GM12864 (cell line): ENCODE measurements at places on chromosomes 5 and 9.

GRCh38 chr5:138514021-138514420 lies 29.0 kb downstream of the ETF1 start:
- no peak for DNase-seq

DNA sequence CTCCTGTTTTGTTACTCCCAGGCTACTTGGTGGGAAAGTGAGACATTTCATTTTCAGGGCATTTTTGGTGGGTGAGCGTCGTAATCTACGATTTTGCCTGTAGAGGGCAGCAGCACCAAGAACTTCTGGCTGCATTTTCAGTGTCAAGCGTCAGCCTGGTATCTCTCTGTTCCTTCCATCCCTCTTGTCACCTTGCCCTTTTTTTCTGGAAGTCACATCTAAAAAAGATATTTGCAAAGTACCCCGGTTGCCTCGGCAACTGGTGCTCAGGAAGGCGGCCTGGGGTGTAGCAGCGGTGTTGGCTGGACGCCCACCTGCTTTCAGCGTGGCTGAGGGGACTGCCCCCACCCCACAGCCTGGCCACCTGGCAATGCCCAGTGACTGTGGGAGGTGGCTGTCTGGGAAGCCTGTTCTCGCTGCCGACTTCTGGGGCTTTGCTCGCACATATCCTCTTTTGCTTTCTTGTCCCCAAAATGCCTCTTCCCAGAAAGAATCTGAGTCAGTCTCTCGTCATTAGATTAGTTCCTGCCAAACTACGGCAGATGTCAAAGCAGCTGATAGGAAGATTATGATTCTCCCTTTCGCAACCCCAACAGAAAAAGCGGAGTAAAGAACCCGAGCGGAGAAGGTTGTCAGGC lies 84.5 kb downstream of the ACER2 start:
- no peak for DNase-seq

DNA sequence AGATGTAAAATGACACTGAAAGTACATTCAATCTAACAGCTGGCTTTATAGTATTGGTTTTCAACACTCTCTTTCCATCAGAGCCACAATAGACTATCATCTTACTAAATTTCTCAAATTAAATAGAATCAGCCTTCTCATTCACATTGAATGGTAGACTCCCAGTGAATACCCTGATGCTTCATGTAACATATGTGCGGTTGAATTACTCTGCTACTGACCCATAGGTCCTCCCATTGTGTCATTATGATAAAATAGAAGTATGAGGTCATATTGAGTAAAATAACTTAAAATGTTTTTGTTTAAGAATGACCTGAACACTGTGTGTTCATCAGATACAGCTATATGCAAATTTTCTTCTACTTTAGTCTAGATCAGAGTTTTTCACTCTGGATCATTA lies 75.9 kb upstream of the ADAMTSL1 start:
- DNase-seq = no peak

GRCh38 chr9:84738353-84738752 lies 68.8 kb downstream of the NTRK2 start:
- DNase-seq = no peak

DNA sequence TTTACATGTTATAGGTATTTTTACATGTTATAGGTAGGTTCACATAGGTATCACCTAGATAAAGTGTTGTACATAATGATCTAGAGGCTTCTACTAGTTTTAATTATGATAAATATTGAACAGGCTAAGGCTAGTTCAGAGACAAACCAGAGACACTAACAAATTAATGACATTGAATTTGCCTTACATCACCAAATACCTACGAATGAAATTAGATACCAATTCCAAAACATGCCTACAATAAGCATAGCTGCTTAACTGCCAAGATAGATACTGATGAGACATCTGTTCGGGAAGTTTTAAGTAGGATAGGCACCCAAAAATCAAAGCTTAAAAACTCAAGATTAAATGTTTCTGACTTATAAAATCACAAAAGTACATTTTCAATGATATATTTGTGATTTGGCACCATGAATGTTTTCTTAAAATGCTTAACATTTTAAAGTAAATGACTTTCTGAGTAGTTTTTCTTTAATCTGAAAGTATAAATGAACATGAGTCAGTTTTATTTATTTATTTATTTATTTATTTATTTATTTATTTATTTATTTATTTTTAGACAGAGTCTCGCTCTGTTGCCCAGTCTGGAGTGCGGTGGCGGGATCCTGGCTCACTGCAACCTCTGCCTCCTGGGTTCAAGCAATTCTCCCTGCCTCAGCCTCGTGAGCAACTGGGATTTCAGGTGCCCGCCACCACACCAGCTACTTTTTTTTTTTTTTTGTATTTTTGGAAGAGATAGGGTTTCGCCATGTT lies 703.1 kb upstream of the ARRDC3 start:
- no peak for DNase-seq

DNA sequence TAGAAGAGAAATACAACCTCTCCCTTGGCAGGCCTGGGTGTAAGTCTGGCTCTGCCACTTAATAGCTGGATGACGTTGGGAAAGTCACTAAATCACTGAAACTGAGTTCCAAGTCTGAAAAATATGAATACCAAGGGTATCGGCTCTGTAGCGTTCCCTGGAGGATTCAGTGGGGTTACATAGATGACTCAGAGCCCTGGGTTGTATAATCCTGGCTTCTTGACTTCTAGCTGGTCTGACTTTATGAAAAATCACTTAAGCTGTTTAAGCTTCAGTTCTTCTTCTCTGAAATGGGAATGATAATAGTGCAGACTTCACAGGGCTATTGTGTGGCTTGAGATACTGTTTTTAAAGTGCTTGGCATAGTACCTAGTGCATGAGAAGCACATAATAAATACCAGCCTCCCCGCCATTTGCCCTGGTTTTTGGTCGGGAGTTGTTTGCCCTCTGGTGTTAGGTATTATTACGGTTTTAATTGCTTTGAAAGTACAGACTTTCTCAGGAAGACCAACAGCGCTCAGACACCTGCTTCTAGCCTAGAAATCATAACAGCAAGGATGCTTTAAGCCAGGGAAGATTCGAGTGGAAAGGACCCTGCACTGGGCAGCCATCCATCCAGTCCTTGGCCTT lies 43.0 kb downstream of the CYFIP2 start:
- DNase-seq = no peak

- no peak for DNase-seq
Measured at GRCh38 chr9:93392974-93393373, 58.5 kb upstream of the FAM120A start.

DNA sequence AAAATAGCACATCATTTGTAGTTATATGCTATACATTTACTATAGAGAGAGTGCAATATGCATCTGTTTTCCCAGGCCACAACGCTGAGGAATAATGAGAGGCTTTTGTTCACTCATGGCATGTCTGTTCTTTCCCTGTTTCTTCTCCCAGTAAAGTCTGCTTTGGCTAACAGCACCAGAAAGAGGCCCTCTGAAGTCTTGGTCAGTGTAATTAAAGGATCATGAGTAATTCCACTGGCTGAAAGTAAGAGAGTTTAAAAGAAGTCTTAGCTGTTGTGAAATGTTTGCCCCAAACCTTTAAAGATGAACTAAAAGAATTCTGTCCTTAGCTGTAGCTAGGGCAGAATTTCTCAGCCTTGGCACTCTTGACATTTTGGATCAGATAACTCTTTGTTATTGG lies 228.8 kb downstream of the TLE4 start:
- DNase-seq = no peak

GRCh38 chr5:132277971-132278853 lies 16.0 kb upstream of the SLC22A4 start:
- DNase-seq = no peak

DNA sequence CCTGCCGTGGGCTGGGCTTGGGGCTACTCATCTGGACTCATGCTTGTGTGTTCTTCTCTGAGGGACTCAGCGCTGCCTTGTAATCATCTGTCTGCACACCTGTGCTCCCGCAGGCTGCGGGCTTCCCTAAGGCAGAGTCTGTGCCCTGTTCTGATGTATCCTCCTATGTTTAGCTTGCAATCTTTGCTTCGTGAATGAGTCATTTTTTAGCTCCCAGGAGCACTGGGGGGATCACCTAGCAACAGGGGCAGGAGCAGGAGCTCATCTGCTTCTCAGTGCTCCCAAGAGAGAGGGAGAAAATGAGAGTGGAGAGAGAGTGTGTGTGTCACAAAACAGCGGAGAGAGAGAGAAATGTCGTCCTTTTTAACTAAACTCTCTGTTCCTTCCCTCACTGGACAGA lies 202.4 kb upstream of the ZNF618 start:
- no peak for DNase-seq

DNA sequence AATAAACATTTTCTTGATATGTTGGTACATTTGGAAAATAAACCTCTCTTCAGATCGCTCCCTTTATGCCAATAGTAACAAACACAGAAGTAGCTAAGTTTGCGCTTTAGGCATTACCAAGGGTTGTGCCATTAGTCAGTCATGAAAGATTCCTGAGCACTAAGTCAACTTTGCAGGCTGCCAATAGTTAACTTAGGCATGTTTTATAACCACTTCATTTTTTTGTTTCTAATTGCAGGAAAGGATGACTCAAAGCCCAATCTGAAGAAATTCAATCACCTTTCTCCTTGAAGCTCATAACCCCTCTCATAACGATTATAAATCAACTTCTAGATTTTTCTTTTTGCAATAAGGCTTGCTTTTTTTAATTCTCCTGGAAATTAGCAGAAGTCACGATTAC lies 517.0 kb downstream of the AGTPBP1 start:
- no peak for DNase-seq

DNA sequence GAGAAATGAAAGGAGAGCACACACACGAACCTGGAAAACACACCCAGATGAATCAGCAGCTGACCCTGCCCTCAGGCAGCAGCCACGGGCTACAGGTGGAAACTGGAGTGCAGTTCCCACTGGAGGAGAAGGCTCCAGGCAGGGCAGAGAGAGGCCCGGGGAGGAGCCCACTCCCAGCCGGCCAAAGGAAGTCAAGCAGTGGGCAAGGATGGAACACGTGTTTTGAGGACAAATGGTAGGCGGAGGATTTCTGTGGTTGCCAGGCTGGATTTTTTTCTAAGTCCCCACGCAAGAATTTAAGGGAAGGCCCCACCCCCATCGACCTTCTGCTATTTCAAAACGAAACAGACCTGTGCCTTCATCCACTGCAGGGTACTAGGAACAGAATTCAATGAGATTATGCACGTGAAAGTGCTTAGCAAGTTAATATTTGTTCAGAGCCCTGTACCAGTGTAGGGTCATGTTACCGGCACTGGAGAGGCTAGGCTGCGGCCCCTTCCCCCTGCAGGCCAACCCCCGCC lies 6.8 kb downstream of the EPB41L4B start:
- DNase-seq = no peak

GRCh38 chr9:128724744-128725211 lies 851 bp upstream of the ZDHHC12 start:
- peak; percentile 40 for DNase-seq

DNA sequence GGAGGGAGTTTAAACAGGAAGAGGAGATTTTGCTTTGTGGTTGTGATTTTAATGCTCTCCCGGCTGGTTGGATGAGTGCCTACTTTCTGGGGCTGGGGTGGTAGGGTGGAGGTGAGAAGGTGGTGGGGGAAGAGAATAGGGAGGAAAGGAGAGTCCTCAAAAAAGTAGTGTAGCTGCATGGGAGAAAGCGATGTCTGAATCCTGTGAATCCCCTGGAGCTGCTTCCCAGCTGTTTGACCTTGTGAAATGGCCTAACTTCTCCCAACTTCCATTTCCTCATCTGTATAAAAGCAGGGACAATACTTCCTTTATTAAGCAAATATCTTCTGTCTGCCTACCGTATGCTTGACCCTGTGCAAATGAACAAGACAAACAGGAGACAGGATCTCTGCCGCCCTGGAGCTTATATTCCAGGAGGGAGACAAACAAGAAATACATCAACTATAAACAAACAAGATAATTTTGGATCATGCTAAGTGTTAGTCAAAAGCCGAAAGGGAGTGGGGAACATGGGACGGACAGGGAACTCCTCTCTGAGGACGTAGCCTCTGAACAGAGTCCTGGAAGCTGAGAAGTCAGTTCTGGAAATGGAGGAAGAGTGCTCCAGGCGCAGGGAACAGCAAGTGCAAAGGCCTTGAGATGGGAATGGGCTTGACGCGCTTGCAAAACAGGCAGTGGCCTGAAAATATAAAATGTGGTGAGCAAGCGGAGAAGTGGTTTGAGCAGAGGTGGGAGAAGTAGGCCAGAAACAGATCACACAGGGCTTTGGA lies 103.5 kb downstream of the SPRY4 start:
- no peak for DNase-seq

DNA sequence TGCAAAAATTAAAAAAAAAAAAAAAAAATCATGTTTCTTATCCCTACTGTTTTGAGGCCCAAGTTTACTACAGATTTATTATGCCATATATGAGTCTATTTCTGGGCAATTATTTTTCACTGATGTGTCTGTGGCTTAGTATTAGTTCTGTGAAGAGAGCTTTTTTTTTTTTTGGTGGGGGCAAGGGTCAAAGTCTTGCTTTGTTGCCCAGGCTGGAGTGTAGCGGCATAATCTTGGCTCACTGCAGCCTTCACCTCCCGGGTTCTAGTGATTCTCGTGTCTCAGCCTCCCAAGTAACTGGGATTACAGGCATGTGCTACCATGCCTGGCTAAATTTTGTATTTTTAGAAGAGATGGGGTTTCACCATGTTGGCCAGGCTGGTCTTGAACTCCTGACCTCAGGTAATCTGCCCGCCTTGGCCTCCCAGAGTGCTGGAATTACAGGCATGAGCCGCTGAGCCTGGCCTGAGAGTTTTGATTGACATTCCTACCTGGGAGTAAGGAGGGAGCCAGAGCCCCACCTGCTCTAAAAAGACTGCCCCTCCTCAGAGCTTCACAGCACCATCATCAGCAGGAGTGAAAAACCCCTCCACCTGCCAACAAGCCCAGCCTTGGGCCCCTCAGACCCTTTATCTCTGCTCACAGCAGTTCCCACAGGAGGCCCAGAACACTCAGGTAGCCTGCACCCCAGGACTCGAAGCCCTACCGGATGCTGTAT lies 36.1 kb upstream of the JADE2 start:
- no peak for DNase-seq

- DNase-seq = no peak
Measured at GRCh38 chr9:84382720-84383119, 42.2 kb upstream of the SLC28A3 start.

- DNase-seq = no peak
Measured at GRCh38 chr9:76718166-76718565, 46.1 kb upstream of the PCA3 start.

DNA sequence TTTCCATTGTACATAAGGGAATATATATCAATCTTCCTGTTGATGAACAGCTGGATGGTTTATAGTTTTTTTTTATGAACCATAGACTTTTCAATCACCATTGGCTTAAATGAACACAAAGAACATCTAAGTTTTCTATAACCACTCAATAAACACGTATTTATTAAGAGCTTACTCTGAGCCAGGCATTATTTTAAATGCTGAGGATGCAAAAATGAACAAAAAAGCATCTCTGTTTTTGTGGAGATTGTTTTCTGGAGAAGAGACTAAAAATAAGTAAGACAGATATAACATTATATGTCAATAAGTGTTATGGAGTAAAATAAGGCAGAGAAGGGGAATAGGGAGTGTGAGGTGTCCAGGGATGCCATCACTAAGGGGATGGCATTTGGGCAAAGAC lies 52.1 kb upstream of the SLC24A2 start:
- no peak for DNase-seq

GRCh38 chr5:10904862-10905432 lies 143.9 kb upstream of the DAP start:
- DNase-seq = no peak

GRCh38 chr9:20997503-20998076 lies 33.9 kb downstream of the HACD4 start:
- peak; percentile 37 for DNase-seq
